ENCODE measurements at places on chromosomes 1 and 21. TPM values are rescaled to one million over a fixed set of nuclear protein-coding genes. Genes with fewer than 3 reads are reported as not detected.

C1orf87 gene
- total RNA-seq, result not detected

CCDC185 gene
- not detected for total RNA-seq

UBASH3A gene
- 0.30 TPM for total RNA-seq

CR1 gene
- not detected for total RNA-seq

DAB1 gene
- not detected for total RNA-seq

RNASEL gene
- 1.5 TPM for total RNA-seq

PDZK1 gene
- 1.1 TPM for total RNA-seq

CAPZA1 gene
- 70.9 TPM for total RNA-seq

TMEM125 gene
- not detected for total RNA-seq

BMP8B gene
- 5.9 TPM for total RNA-seq

FHAD1 gene
- 0.54 TPM for total RNA-seq

C1QC gene
- total RNA-seq, result not detected

PATJ gene
- total RNA-seq, result 2.9 TPM

CD1E gene
- total RNA-seq, result not detected

S100A1 gene
- 0.86 TPM for total RNA-seq

ANP32E gene
- 45.3 TPM for total RNA-seq

LMX1A gene
- not detected for total RNA-seq

SLC45A1 gene
- total RNA-seq, result 11.2 TPM

RNU1-3 gene
- 10.6 TPM for total RNA-seq

Measured in A549 treated with dexamethasone at 1 μM for 4 hours (cell line).